Dermis lymphatic vessel endothelial cell (primary cell): ENCODE measurements at places on chromosomes 6 and 20. TPM values are rescaled to one million over a fixed set of nuclear protein-coding genes. Genes with fewer than 3 reads are reported as not detected.

BFSP1 gene
- total RNA-seq = 1.8 and 2.1 TPM in 2 replicates

CGA gene
- total RNA-seq = 0.11 TPM in 1 of 2 replicates, not detected in the other

FLRT3 gene
- total RNA-seq = 0.33 and 1.2 TPM in 2 replicates

TBX18 gene
- total RNA-seq = 1.5 and 2.9 TPM in 2 replicates

ULBP1 gene
- under 0.01 and 0.11 TPM in 2 replicates for total RNA-seq

ADGRF5 gene
- 79.2 and 126 TPM in 2 replicates for total RNA-seq

HMGCLL1 gene
- not detected in 2 replicates for total RNA-seq

CLIC5 gene
- not detected in 2 replicates for total RNA-seq

SCRT2 gene
- total RNA-seq = not detected in 2 replicates

ZC3H12D gene
- total RNA-seq = under 0.01 TPM in 1 of 2 replicates, not detected in the other

CLDN20 gene
- total RNA-seq = not detected in 2 replicates
